ENCODE measurements at places on chromosomes 1 and 21.

- no peak for DNase-seq
These were observed 223.3 kb upstream of the DMRTA2 start for GRCh38 chr1:50646526-50646925.

- no peak for DNase-seq
These were observed 237.3 kb downstream of the S1PR1 start for GRCh38 chr1:101474039-101474665.

- no peak for DNase-seq
These were observed 42.4 kb upstream of the AKT3 start for GRCh38 chr1:243892456-243892855.

- DNase-seq: no peak
These were observed 126.4 kb downstream of the PTPRU start for GRCh38 chr1:29362764-29363163.

- DNase-seq: no peak
These were observed 72.3 kb downstream of the GALNT2 start for GRCh38 chr1:230139315-230139714.

GRCh38 chr1:182952677-182953444, at the start of gene SHCBP1L:
SHCBP1L (minus strand) TSS chr1:182953166; CDS start chr1:182953133, 33 bp downstream.
- no peak for DNase-seq

DNA sequence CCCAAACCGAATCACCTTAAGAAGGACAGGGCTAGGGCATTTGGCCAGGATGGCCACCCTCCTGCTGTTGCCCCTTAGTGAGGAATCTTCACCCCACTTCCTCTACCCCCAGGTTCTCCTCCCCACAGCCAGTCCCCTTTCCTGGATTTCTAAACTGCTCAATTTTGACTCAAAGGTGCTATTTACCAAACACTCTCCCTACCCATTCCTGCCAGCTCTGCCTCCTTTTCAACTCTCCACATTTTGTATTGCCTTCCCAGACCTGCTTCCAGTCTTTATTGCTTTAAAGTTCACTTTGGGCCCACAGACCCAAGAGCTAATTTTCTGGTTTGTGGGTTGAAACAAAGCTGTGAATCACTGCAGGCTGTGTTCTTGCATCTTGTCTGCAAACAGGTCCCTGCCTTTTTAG, 3.6 kb downstream of the BTG2 start:
- DNase-seq: no peak

DNA sequence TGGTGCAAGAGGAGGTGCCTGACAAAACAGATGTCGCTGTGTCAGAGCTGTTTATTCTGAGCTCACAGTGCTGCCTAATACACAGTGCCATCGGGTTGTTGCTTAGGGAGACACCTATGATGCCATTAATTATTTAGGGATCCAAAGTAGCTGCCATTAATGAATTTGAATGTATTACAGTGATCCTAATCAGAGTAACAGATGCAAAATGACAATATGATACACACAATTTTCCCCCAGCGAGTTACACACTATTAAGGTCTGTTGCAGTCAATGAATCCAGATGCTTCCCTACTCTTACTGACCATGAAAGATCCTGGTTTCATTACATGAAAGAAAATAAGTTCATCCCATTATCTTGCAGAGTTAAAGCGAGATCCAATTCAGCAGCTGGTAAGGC, 91.3 kb downstream of the RWDD3 start:
- no peak for DNase-seq

DNA sequence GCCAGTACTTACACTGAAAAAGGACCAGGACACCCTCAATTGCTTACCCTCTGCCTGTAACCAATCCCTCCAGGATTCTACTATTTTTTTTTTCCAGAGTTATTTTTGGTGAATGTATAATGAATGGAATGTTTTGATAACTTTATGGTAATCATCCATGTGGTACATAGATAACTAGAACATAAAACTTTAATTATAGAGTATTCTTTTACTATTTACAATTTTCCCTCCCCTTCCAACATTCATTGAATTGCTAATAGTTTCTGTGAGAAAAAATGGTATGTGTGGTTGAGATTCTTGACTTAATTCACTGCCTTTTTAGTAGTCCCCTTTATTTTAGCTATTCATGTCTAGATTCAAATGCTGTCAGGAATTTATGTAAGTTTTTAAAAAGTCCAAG, 164.6 kb downstream of the CYYR1 start:
- DNase-seq: no peak

- DNase-seq: no peak
These were observed 21.0 kb downstream of the SPRTN start for GRCh38 chr1:231359113-231359512.

Measured in frontal cortex (tissue), 4 donors.